Inflammatory macrophage treated with lipopolysaccharide for 4 hours (primary cell): ENCODE measurements at places on chromosomes 16 and 17.
A peak's percentile ranks its signal among the peaks of the same experiment; 100 is the strongest.

DNA sequence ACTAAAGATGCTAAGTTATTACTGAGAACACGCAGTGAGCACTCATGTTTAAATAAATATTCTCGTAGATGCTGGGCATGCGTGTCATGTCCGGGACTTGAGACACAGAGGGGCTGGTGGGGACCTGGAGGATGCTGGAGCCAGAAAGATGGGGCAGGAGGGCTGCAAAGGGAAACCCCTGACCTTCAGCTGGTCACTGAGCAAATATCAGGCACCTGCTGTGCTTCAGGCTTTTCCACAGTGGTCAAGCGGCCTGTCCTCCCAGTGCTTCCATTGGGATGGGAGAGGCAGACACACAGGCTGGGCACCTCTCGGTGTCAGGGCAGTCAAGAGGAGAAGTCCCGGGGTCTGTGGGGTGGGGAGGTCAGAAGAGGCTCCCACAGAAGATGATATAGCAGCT, 211.4 kb downstream of the GSG1L start:
- DNase-seq, result no peak

DNA sequence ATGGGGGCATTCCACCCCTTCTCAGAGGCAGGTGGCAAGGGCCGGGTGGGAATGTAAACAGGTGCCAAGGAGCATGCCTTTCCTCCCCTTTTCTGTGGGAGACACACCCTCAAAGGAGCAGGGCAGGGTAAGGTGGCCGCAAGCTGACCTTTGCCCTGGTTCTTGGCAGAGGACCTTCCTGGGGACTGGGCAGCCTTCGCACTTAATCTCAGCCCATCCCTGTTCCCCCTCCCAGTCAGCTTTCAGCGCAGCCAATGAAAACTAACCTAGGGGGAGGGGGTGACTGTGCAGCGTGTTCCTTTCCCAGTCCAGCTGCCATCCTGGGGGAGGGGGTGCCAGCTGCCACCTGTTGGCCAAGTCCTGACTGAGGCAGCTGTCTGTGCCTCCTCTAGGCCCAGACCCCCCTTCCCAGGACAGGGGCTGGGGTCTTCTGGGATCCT, 2.8 kb downstream of the TRAF4 start:
- DNase-seq, result no peak

DNA sequence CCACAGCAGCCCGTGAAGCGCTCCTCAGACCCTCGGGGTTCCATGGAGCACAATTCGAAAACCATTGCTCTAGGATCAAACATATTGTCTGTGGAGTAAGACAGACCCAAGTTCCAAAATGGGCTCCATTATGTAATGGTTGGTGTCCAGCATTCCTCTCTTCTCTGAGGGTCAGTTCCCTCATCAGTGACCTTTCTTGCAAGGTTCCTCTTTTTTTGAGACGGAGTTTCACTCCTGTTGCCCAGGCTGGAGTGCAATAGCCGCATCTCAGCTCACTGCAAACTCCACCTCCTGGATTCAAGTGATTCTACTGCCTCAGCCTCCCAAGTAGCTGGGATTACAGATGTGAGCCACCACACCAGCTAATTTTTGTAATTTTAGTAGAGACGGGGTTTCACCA, 28.4 kb downstream of the PLXDC1 start:
- peak; percentile 70 for DNase-seq

DNA sequence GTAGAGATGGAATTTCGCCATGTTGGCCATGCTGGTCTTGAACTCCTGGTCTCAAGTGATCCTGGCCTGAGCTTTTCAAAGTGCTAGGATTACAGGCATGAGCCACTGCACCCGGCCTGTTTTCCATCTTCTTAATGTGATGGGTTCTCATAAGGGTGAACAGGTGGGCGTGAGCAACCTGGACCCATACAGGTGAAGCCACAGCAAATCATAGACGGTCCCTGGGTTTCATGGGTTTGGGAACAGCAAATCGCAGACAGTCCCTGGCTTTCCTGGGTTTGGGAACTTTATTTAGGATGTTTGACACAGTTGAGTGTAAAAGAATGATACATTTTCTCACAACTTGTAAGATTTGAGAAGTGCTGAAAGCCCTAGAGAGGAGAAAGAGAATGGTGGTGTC, 12.9 kb upstream of the MEIOB start:
- no peak for DNase-seq

DNA sequence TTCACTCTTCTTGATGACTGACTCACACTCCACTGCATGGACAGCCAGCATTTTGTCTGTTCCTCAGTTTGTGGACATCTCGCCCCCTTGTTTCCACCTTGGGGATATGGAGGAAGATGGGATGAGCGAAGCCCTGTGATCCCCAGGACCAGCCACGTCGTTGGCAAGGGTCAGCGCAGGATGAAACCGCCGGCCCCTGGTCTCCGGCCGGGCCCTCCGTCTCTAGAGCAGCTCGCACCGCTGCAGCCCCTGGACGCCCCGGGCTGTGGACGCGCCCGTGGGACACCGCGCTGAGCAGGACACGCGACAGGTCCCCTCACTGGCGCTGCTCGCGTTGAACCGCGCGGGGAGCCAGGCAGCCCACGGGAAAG, 604 bp upstream of the ZC3H18 start:
- DNase-seq, result no peak

GRCh38 chr17:81251709-81252301, 12.7 kb downstream of the NDUFAF8 start:
- DNase-seq, result no peak

GRCh38 chr16:66623755-66624154, 19.3 kb downstream of the CMTM3 start:
- no peak for DNase-seq

DNA sequence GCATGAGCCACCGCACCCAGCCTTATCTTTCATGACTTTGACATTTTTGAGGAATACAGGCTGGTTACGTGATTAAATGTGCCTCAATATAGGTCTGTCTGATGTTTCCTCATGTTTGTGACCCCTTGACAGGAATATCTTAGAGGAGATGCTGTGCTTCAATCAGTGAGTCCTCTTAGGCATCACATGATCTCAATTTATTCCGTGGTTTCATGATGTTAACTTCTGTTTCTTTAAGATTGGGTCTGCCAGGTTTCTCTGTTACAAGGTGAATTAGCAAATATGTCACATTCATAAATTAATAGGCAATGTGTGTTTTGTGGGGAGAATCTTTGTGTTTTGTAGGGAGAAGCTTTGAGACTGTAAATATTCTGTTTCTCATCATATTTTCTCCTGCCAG, 3.3 kb downstream of the STXBP4 start:
- no peak for DNase-seq

GRCh38 chr17:1144162-1144561, 35.6 kb downstream of the ABR start:
- no peak for DNase-seq

DNA sequence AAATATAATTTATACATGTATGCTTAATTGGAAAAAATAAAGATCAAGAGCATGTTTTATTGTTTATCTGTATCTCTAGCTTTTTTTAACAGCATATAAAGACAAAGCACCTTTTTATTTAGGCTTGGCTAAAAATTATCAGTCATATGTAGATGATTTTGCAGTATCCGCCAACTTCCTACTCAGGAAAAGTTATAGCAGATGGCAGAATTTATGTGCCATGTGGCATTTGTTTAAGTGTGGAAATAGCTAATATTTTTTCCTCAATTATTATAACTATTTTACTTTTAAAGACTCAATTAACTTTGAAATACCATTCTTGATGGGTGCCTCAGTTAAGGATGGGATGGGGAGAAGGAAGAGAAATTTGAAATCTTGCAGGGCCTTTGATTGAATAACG, 762.1 kb upstream of the RBFOX1 start:
- DNase-seq, result no peak

- no peak for DNase-seq
Measured at GRCh38 chr16:7839568-7839967, 506.9 kb downstream of the RBFOX1 start.

- no peak for DNase-seq
Measured at GRCh38 chr16:4870138-4870671, 22.9 kb downstream of the UBN1 start.

GRCh38 chr17:49814781-49815529, 26.5 kb downstream of the KAT7 start:
- DNase-seq, result no peak

DNA sequence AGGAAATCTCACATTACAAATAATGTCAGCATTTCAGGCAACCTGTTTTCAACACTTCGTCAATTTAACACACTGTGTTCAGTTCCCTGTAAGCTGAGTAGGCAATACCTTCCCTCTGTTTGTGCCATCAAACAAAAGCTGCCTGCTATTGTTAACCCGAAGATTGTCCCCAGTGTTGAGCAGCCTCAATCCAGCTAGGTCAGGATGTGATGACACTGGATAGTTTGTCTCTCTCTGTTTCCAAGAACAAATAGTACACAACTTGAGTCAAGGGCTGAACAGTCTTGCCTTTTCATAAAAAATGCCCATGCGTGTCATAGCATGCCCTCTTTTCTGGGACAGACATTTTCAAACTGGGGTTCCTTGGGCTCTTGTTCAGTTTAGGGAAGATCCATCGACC, 36.4 kb downstream of the HSD17B2 start:
- DNase-seq, result no peak

GRCh38 chr17:31594416-31594815, 202.9 kb downstream of the RAB11FIP4 start:
- DNase-seq, result no peak

DNA sequence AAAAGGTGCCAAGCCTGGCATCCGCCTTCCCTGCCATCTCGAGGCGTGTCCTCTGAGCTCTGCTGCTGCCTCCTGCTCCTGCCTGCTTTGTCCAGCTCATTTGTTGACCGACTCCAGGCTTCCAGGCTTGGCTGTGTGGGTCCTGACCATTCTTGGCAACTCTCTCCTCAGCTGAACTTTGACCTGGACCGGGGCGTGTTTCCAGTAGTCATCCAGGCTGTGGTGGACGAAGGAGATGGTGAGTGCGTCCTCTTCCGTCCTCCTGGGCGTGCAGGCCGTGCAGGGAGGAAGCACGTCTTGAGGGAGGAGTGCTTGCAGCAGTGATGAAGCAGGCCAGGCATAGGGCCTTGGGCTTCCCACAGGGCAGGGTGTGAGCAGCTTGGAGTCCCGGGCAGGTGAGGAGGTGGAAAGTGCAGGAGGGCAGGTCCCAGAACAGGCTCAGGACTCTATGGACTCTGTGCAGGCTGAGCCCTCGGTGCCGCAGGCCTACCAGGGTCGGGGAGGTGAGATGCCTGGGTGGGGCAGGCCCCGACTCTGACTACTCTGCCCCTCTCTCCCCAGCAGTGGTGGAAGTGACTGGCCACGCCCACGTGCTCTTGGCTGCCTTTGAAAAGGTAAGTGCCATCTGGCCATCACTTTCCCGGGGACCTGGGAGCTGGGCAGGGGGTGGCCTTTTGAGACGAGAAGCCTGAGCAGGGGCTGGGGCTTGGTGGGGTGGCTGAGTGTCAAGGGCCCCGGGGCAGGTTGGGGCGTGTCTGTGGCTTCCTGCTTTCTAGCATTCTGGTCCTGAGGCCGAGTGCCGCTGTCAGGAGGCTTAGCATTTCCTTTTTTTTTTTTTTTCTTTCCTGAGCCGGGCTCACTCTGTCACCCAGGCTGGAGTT, 28.6 kb upstream of the NUDT16L1 start:
- peak; percentile 63 for DNase-seq

- DNase-seq, result no peak
Measured at GRCh38 chr17:44065668-44066203, 735 bp downstream of the LSM12 start.

DNA sequence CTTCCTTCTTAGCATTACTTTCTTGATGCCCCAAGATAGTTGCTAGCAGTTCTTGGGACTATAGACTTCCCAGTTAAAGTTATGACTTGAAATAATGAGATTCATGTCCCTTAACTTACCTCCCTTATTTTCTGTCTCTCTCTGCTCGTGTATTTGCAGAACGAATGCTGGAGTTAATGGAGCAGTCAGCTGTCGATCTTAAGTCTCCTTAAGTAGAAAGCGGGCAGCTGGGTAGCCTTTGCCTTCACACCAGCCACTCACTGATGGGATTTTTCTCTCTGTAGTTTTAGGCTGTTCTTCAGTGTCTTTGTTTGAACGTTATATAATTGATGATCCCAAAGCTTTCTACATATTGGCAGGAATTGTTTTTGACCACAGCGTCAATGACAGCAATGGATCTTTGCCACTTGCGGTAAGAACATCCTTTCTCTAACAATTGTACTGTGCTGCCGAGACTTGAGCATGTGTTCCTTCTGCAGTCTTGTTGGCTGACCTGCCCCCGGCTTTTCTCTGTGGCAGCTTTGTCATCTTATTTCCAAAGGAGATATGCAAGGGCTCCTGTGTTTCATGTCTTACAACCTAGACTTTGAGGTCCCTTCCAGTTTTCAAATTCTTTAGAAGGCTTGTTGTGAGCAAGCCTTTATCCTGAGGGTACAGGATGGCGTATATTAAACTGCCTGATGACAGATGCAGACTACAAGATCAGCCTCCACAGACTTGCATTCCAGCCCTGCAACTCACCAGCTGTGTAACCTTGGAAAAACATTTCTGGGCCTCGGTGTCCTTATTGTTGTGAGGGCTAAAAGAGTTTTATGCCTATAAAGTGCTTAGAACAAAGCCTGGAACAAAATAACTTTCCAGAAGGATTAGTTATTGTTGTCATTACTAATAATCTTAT, 25.1 kb upstream of the ABCA3 start:
- no peak for DNase-seq

GRCh38 chr17:62840871-62841270, 32.8 kb upstream of the MARCHF10 start:
- no peak for DNase-seq

- peak; percentile 67 for DNase-seq
Measured at GRCh38 chr17:35056013-35056412, 7.5 kb downstream of the RFFL start.

- peak; percentile 83 for DNase-seq
Measured at GRCh38 chr17:35895636-35896587, 15.8 kb upstream of the CCL5 start.

GRCh38 chr17:2724784-2725164, 13.2 kb upstream of the CLUH start:
- DNase-seq, result peak; percentile 49

DNA sequence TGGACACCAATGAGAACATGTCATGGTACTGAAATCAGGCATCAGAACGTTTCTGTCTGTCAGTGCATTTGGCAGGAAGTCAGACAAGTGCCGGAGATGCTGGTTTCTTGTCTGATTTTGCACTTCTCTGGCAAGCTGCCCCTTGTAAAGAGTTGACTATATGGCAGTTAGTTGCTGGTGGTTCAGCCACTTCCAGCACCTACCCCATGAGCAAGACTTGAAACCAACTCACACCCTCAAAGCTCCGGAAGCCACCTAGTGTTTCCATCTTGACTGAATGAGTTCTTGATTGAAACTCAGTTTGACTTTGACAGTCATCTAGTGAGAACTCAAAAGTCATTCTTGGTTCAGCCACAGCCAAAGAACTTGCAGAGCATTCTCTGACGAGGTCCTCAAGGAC, 225.1 kb downstream of the SPECC1 start:
- no peak for DNase-seq

DNA sequence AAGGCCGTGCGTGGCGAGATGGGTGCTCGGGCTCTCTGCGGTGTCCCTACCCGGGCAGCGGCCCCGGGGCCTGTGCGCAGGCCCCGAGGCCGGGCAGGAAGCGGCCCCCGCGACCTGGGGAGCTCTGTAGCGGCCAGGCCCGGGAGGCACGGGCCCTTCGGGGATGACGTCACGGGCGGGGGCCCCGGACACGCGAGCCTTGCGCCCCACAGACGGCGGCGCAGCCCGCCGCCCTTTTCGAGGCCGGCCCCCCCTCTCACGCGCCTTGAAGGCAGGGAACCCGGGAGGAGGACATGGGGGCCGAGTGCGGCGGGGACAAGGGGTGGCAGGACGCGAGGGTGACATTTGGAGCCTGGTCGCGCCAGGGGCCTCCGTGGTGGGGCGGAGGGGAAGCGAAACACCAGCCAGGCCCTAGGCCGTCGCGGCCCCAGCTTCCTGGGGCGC, 1.1 kb downstream of the RAI1 start:
- peak; percentile 70 for DNase-seq
